NCI-H748 treated with DMSO at 0.1 percent for 48 hours (cell line): ENCODE measurements at places on chromosomes 16 and 17.

- no peak for DNase-seq
These were observed 232.1 kb downstream of the C16orf78 start for GRCh38 chr16:49605536-49606254.

DNA sequence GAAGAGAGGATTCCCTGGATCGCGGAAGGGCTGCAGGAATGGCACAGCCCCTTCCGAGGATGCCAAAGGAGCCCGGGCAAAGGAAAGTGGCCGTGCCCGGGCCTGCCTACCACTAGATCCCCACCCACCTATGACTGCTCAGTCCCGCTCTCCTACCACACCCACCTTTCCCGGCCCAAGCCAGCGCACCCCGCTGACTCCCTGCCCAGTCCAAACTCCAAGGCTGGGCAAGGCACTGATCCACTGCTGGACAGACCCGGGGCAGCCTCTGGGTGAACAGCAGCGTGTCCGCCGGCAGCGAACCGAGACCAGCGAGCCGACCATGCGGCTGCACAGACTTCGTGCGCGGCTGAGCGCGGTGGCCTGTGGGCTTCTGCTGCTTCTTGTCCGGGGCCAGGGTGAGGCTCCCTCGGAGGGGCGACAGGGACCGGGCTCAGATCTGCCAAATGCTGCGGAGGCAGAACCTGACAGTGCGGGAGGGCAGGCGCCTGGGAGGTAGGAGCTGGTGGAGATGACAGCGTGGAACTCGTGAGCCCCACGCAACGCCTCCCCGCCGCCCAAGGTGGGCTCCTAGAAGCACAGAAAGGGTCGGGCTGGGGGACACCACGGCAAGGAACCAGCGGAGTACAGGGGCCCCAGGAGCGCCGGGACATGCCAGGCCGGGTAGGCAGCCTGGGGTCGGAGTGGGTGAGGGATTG, at the start of gene CES2:
Gene CES2 (plus strand): TSS at position 203 of the 698 bp plus-strand sequence. CDS start 120 bp downstream, at position 323.
- no peak for DNase-seq

GRCh38 chr17:77354670-77355455, 214.1 kb downstream of the SEC14L1 start:
- no peak for DNase-seq

- no peak for DNase-seq
These were observed 9.8 kb downstream of the CA5A start for GRCh38 chr16:87926246-87927194.

GRCh38 chr17:3697103-3697476, 1.1 kb upstream of the P2RX5 start:
- no peak for DNase-seq
